Stimulated activated naive CD8-positive, alpha-beta T cell treated with anti-CD3 and anti-CD28 coated beads, Interleukin-15, Interleukin-2, amounts not matched to agents 100 U/mL and 50 U/mL, for 24 hours (primary cell): ENCODE measurements at places on chromosomes 2 and 18.

DNA sequence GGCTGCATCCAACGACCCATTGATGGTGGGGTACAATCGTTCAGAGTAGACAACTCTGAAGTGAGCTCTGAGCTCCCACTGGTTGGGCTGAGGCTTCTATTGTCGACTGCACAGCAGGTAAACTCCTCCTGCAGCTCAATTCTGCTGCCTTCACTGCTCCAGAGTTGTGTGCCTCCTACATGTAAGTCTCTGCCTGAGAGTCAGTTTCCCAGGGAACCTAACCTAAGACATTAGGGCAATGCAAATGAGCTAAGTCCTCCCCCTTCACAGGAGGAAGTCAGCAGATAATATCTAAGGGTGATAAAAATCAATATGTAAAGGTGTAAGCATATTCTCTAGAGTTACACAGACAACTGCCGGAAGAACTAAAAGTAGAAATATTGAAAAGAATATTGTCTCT, 22.5 kb upstream of the ACYP2 start:
- DNase-seq, result no peak

- no peak for DNase-seq
Observed at GRCh38 chr2:128187032-128187654, 96.1 kb downstream of the UGGT1 start.

GRCh38 chr2:47487498-47487875, 84.5 kb downstream of the MSH2 start:
- DNase-seq, result no peak

GRCh38 chr2:162085090-162085891, 11.3 kb upstream of the DPP4 start:
- DNase-seq, result no peak

GRCh38 chr2:132478461-132479105, 62.0 kb downstream of the GPR39 start:
- DNase-seq, result no peak

GRCh38 chr18:35038881-35039491, 2.2 kb upstream of the MAPRE2 start:
- DNase-seq, result no peak

DNA sequence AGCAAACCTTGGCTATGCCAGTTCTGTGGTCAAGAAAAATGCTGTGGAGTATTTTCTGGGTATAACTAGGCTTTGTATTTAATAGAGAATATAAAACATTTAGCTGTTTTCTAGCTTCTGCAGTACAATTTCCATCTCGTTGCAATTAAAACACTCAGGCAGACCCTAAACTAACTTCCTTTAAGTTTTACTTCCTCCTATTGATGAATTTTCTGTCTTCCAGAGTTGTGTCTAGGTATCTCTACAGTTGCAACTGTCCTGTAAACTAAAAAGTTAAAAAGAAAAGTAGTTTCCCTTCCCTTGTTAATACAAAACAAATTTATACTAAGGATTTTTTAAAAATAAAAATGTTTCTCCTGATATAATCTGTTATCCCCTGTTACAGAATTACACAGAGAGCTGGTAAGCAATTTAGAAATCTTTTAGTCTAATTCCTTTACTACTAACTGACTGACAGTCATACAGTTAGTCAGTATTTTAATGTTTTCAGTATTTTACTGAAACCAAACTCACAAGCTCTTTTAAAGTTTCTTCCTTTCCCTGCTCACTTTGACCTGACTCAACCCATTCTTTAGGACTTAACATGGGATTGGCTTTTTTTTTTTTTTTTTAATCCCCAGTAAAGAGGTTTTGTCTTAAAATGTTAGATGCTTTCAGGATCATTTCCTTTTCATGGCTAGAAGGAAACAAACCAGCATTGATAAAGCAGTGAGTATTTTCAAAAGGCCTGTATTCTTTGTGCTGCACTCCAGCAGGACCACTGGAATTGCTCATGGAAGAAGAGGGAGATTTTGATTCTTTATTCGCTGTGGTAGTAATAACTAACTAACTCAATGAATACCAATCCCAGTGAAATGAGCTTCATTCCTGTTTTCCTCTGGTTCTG, 22.9 kb downstream of the ITGAV start:
- no peak for DNase-seq

DNA sequence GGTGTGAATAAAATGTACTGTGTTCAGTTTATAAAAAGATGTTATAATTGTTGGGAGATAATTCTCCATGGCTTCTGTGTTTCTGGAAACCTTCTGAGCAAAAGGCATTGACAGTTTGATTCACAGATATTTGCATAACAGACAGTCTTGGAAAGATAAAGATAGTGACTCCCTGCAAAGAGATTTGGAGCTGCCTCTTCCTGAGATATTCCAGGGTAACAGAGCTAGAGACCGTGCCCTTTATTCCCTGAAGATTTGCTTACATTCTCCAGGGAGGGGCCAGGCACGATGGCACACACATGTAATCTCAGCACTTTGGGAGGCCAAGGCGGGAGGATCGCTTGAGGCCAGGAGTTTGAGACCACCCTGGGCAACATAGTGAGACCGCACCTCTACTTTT, 12.2 kb upstream of the ANXA4 start:
- DNase-seq, result no peak

DNA sequence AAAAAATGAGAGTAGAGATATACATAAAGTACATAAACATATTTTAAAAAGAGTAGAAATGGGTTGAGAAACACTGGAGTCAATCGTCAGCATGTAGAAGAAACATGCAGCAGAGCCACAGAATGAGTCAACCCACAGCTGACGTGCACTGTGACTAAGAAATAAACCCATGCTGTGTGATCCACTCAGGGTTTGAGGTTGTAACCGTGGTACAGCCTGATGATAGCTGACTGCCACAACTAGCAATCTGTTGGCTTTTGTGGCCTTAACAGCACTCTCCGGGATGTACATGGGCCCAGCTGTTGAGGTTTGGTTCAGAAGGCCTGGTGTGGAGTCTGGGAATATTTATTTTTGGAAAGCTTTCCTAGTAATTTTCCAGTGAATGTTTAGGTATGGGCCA, 554.4 kb upstream of the MEX3C start:
- no peak for DNase-seq

- no peak for DNase-seq
Observed at GRCh38 chr2:54956111-54956627, 94.1 kb downstream of the RTN4 start.

DNA sequence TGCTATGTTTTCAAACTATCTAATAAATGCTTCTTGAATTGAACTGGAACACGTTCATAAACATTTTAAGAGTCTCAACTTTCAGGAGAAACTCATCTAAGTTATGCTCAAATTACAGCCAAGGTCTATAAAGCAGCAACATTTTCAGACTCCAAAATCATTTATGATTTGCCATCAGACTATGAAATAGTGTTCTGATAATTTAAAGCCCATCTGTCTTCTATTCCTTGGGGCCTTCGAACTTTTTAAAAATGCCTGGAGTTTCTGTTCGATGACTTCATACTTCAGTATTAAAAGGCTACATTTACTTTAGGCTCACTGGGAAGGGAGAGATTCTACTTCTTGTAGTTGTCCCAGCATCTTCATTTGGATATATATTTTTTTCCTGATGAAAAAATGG, 73.6 kb upstream of the NXPH2 start:
- no peak for DNase-seq

GRCh38 chr2:3469486-3469885, 49.8 kb downstream of the ADI1 start:
- DNase-seq, result no peak
